ENCODE measurements at places on chromosomes 3 and 15. TPM values are rescaled to one million over a fixed set of nuclear protein-coding genes. Genes with fewer than 3 reads are reported as not detected.

- no peak for DNase-seq
These were observed 19.8 kb upstream of the GP9 start for GRCh38 chr3:129040579-129041300.

DNA sequence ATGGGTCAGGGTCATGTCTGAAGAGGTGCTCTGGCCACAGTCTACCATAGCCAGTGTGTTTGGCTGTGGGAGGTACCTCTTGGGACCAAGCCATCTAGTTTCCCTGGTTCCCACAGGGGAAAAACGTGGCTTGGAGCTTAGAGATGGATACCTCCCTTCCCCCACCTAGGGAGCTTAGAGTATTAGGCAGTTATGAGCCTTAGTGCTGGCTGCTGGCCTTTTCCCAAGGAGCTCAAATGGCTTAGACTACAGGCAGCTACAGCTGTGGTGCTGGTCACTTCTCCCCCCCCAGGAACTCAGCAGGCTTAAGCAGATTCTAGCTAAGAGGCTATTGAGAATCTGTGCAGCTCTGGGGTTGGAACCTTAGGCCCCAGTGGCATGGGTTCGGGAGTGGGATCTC is 591.2 kb downstream of the NSUN3 start:
- DNase-seq, result no peak

DNA sequence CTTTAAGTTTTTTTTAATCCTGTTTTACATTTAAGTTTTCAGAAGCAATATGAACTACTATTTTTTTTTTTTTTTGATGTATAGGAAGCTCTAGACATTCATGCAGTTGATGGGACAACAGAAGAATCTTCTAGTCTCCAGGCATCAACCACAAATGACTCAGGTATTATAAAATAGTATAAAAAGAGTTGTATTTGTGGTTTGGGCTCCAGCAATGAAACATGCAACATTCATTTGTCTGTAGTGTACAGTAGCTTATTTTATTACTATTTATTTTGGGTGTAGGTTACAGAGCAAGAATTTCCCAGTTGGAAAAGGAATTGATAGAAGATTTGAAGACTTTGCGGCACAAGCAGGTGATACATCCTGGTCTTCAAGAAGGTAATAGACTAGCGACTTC is 38.6 kb downstream of the MGA start:
- DNase-seq, result peak; percentile 64

GRCh38 chr3:66031102-66031698 is 7.5 kb downstream of the MAGI1 start:
- DNase-seq, result no peak

GRCh38 chr15:39451871-39452270 is 129.0 kb upstream of the THBS1 start:
- DNase-seq, result no peak

DNA sequence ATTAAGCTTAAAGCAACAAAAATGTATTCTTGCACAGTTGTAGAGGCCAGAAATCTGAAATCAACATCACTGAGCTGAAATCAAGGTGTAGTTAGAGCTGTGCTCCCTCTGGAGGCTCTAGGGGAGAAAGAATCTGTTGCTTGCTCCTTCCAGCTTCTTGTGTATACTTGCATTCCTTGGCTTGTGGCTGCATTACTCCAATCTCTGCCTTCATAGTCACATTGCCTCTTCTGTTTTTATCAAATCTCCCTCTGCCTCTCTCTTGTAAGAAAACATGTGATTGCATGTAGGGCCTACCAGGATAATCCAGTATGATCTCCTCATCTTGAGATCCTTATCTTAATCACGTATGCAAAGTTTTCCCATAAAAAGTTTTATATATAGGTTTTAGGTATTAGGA is 487.9 kb upstream of the SGO1 start:
- DNase-seq, result no peak

GRCh38 chr3:31567036-31567435 is 34.3 kb downstream of the STT3B start:
- no peak for DNase-seq

Gene NRROS
- 1.0 TPM for total RNA-seq

Gene CKMT1B
- not detected for total RNA-seq

Gene MINAR1
- total RNA-seq, result 0.52 TPM
